ENCODE measurements at places on chromosomes 16 and 17.

GRCh38 chr16:68685685-68686478 is 40.8 kb downstream of the CDH3 start:
- DNase-seq, result no peak

GRCh38 chr16:49596648-49597291 is 223.2 kb downstream of the C16orf78 start:
- DNase-seq, result no peak

DNA sequence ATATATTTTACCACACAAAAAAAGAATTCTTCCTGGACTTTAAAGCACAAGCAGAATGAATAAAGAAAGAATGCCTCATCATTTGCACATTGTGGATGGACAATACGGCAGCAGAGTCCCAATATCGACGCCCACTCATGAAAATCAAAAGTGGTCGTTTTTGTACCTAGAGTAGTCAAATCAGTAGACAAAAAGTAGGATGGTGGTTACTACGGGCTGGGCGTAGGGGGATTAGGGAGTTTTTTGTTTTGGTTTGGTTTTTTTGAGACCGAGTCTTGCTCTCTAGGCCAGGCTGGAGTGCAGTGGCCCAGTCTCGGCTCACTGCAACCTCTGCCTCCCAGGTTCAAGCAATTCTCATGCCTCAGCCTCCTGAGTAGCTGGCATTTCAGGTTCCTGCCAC is 8.6 kb upstream of the CENPV start:
- no peak for DNase-seq

GRCh38 chr17:8806926-8807550 is 7.9 kb upstream of the MFSD6L start:
- DNase-seq, result no peak

DNA sequence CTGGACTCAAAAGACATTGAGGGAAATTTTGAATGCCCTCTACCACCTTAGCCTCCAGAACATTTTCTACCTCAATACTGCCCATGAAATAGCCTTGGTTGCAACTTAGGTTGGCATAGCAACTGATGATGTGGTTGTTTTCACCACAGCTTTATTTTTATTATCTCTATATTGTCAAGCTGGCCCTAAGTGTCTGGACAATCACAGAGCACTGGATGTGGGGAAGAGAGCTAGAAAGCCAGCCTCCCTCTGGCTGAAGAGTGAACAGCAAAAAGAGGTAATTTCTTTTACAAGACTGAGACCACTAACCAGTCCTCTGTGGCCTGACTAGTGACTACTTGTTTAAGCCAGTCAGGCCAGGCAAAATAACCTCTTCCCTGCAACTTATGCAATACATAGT is 159.6 kb downstream of the HS3ST2 start:
- DNase-seq, result no peak

DNA sequence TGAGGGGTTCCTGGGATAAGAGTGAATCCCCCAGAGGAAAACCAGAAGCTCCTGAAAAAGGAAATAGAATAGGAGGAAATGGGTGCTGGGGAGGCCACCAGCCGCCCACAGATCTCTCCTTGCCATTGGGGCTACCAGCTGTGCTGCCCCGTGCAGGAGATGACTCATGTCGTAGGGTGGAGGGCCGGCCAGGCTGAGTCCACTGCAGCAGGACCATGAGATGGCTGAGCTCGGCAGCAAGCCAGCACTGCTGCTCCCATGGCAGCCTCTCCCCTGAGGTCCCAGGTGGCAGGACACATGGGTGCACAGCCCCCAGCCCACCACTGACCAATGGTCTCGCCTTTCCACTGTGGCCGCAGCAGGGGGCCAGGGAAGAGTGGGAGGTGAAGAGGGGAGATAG is 95.5 kb downstream of the GNAO1 start:
- no peak for DNase-seq

DNA sequence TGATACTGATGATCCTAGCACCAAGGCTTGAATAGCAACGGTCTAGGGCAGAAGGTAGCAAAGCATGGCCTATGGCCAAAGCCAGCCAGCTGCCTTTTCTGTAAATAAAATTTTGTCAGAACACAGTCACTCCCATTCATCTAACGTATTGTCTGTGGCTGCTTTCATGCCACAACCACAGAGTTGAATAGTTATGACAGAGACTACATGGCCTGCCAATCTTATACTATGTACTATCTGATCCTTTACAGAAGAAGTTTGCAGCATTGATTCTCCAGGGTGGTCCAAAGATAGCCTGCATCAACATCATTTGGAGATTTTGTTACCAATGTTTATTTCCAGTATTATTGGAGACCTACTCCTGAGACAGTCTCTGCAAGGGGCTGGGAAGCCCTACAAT is 19.9 kb upstream of the MMD start:
- DNase-seq, result no peak
